ENCODE measurements at places on chromosomes 13 and 19. TPM values are rescaled to one million over a fixed set of nuclear protein-coding genes. Genes with fewer than 3 reads are reported as not detected.

SBK3 gene
- not detected for total RNA-seq

ZNF534 gene
- total RNA-seq: not detected

ZNF846 gene
- 8.0 TPM for total RNA-seq

CYP4F8 gene
- total RNA-seq: not detected

ZNF525 gene
- total RNA-seq: 7.0 TPM

ZNF583 gene
- 12.6 TPM for total RNA-seq

KLK12 gene
- not detected for total RNA-seq

SOHLH2 gene
- total RNA-seq: 0.38 TPM

NLRP11 gene
- not detected for total RNA-seq

CGB3 gene
- total RNA-seq: not detected

SLC8A2 gene
- not detected for total RNA-seq

MCOLN1 gene
- total RNA-seq: 15.9 TPM

OLFM2 gene
- total RNA-seq: 1.4 TPM

GPR12 gene
- total RNA-seq: not detected

Measured in smooth muscle cell of the coronary artery (primary cell).